Activated naive CD4-positive, alpha-beta T cell (primary cell): ENCODE measurements at places on chromosomes 6 and 20.
A peak's percentile ranks its signal among the peaks of the same experiment; 100 is the strongest.

GRCh38 chr6:99402448-99402847, 8.5 kb upstream of the COQ3 start:
- no peak for DNase-seq

DNA sequence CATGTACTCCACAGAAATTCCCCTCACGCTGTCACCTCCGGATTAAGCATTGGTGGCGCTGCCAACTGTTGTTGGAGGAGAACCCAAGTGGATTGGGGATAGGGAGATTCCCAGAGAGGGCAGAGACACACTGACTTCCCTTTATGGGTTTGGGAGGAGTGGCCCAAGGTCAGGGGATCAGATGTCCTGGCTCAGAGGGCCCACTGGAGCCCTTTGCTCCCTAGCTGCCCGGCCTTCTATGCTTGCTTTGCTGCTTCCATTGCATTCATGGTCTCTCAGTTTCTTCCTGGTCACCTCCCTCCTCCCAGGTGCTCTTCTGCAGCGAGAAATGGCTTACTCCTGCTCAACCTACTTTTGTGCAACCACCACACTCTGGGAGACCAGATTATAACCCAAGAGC, 14.3 kb downstream of the CUL9 start:
- no peak for DNase-seq

DNA sequence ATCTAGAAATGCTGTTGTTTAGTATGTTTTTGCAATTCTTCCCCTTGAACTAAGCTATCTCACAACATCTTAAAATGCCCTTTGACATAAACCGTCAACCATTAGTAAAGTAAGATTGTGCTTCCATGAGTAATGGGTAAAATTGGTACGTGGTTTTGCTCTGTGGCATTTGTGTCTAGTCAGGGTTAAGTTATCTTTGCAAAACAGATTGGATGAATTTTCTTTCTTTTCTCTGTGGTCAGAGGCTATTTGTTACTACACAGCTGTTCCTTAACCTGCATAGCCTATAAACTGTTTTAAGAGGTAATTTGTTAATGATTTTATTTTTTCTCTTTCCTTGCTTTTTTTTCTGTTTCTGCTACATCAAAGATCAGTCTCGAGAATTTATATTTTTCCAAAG, 75.4 kb downstream of the RPP40 start:
- no peak for DNase-seq

DNA sequence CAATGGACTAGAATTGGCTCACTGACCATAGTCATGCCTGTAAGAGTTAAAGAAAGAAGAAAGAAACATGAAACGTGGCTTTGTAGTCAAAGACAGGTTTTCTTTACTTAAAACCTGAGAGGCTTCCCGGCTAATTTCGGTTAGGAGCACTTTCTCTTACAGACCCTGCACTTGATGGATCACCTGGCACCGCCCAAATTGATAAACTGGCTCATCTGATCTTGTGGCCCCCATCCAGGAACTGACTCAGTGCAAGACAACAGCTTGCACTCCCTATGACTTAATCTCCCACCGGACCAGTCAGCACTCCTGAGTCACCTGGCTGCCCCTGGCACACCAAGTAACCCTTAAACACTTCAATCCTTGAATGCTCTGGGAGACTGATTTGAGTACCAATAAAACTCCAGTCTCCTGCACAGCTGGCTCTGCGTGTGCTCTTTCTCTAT, 12.3 kb downstream of the TMEM14B start:
- DNase-seq, result no peak

- no peak for DNase-seq
Measured at GRCh38 chr6:148709577-148709976, 37.3 kb upstream of the UST start.

GRCh38 chr6:111686249-111686931, 80.7 kb upstream of the TRAF3IP2 start:
- no peak for DNase-seq

GRCh38 chr6:25971187-25971821, 8.7 kb downstream of the TRIM38 start:
- no peak for DNase-seq

GRCh38 chr20:35271904-35272303, 6.0 kb downstream of the MMP24OS start:
- no peak for DNase-seq

GRCh38 chr6:2581011-2581410, 169.7 kb downstream of the MYLK4 start:
- no peak for DNase-seq

GRCh38 chr6:106740287-106740686, 110.9 kb downstream of the QRSL1 start:
- DNase-seq, result no peak

DNA sequence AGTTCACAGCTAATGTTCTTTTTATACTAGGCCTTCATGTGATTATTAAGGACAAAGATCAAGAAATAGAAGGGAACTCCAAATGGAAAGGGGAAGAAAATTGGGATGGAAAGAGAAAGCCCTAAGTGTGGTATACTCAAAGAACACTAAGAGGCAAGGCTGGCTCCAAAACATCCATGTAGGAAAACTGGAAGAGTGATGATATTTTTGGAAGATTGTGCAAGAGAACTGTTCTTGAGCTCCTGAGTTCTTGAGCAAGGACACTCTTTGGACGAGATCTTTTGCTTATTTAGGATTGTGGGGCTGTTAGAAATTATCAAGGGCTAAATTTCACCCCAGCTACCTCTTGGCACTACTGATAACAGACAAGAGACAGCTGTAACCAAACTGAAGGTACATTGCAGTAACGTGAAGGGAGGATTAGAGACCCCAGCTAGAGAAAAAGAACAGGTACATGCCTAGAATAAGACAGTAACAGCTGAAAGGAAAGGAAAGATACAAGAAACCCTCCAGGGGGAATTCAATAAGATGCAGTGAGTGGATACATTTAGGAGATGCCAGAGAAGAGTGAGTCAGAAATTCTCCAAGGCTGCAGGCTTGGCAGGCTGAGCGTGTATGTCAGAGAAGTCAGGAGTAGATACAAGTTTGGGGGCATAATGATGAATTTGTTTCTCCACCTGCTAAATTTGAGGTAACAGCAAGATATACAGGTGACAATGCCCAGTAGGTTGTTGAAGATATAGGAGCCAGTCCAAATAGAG, 69.7 kb downstream of the CBLN4 start:
- no peak for DNase-seq

DNA sequence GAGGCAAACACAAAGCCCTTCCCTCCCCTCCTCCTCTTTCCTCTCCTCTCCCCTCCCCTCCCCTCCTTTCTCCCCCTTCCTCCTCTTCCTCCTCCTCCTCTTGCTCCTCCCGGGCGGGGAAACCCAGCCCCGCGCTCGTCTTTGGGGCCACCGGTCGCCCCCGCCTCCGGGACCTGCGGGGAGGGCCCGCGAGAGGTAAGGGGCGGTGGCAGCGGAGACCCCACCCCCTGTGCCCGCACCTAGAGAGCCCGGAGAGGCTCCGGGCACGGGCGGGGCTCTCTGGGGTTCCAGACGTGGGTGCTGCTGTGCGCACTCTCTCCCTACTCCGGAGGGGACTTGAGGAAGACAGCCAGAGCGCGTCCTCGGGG, at the start of gene RIN2:
RIN2 (plus strand) TSS at position 126 of the 368 bp plus-strand sequence. CDS start 131,344 bp downstream, outside the sequence.
- DNase-seq, result no peak

- no peak for DNase-seq
Measured at GRCh38 chr6:116665464-116665863, 3.1 kb downstream of the ZUP1 start.

DNA sequence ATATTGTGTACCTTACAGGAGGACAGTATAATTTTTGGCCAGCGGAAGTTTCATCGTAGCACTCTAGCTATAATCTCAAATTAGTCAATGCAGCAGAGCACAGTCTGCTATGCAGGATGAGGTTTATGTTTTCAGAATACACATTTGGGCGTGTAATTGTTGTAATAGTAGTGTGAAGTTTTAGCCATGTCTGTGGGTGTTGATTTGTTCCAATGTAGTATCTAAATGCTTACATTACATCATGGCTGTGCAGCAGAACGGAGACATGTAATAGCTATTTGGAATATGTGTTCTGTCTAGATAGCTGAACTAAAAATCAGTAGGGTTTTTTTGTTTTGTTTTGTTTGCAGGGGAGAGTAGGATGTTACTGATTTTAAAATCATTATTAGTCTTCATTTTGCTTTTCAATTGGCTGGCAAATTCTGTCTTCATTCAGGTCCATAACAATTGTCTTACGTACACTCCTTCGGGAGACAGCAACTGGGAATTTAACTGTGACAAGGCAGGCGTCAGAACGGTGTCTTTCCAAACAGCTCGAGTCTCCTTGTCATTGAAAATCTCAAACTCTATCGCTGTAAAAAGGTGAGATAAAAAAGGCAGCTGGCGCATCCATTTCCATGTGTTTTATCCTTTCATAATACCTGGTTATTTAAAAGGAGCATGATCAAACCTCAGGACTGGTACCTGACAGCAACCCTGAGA, 65.1 kb upstream of the CDH4 start:
- DNase-seq, result no peak

GRCh38 chr6:16769986-16770376, 8.7 kb upstream of the ATXN1 start:
- DNase-seq, result no peak

- DNase-seq, result peak; percentile 3
Measured at GRCh38 chr6:138593124-138593877, 94.0 kb upstream of the NHSL1 start.

- DNase-seq, result no peak
Measured at GRCh38 chr6:83006270-83006905, 59.3 kb downstream of the UBE3D start.

- DNase-seq, result no peak
Measured at GRCh38 chr20:35766843-35767242, 5.0 kb upstream of the PHF20 start.

DNA sequence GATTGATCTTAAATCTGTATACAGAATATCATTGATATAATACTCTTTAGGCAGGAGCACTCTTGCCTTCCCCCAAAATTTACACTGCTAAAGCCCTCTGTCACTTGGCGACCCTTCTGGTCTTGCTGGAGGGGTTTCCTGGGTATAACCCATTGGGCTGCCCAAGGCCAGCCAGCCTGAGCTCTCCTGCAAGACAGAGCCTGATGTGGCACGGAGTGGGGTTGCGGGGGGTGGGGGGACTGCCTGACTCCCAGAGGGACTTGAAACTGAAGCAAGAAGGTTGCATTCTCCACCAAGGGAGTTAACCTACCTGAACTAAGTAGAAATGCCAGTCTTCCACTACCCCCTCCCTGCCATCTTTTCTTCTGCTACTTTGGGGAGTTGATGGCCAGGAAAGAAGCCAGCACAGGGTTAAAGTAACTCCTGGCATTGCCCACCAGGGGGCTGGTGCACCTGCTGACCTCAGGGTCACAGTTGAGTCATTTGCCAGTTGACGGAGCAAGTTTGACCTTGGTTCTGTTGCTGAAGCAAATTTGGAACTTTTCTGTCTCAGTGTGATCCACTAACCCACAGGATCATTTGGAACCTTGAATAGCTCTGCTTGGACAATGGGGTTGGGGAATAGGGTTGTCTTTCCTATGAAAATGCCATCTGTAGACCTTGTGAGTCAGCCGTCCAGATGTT, 79.4 kb downstream of the ASXL1 start:
- DNase-seq, result no peak

GRCh38 chr6:39770446-39770845, 21.7 kb upstream of the DAAM2 start:
- DNase-seq, result no peak

GRCh38 chr6:117666881-117667280, 8.4 kb upstream of the NUS1 start:
- DNase-seq, result no peak

DNA sequence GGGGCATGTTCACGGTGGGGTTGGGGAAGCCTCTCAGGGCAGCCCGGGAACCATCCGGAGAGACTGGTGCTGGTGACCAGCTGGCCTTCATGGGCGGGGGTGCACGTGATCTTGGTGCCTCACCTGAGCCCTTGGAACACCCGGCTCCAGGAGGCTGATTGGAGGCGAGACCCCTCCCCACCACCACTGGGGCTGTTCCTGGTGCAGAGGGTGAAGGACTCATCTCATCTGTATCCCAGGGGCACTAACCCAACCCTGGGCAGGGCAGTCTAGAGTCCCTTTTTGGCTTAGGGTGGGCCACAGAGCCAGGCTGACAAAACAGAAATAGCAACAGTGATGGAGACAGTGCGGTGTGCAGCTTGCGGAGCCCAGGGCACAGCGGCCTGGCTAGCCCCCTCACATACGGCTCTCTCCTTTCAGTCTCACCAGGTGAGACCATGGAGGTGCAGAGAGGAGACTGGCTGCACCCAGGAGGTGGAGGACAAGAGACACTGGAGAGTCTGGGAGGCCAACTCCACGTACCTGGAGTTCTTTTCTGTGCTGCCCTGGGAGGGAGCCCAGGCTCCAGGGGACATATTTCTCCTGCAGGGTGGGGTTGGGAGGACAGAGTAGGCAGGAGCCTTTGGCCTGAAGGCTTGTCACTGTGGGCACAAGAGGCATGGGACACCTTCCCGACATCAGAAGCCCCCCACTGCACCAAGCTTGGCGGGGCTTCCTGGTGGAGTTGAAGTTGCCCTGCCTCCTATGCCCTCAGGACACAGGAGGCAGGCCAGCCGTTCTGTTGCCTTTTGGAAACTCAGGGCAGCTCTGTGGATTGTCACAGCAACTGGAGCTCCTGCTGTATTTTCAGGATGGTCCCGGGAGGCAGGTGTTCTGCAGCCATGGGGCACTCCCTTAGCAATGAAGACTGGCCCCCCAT, 106.0 kb downstream of the SYCP2 start:
- DNase-seq, result no peak

- DNase-seq, result no peak
Measured at GRCh38 chr6:142222022-142222421, 75.0 kb downstream of the VTA1 start.

- DNase-seq, result no peak
Measured at GRCh38 chr6:164072240-164072666, 657.7 kb downstream of the QKI start.

DNA sequence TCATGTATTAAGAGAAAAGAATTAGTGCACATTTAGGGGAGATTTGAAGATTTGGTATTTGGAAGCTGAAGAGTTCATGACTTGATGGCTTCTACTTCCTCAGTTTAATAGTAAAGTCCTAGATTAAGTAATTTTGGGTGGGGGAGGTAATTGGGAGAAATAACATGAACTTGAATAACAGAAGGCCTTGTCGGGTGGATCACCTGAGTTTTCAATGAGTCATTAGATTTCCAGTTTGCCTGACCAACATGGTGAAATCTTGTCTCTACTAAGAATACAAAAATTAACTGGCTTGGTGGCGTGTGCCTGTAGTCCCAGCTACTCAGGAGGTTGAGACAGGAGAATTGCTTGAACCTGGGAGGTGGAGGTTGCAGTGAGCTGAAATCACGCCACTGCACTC, 181.0 kb downstream of the GJA1 start:
- DNase-seq, result no peak

DNA sequence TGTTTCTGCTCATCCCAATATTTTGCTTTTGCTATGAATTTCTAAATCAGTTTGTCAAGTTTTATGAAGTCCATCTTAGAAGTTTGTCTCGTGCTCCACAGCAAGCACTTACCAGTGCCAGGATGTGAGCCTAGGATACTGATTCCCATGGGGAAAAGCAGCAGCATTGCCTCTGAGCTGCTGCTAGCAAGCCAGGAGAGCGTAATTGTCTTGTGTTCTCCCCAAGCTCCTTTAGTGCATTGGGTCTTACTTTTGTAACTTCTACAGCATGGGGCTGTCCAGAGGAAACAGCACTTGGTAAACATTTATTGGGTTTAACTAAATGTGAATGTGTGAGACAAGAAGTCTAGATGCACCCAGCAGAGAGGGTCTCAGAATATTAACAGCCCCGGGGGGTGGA, 76.1 kb downstream of the RNF182 start:
- no peak for DNase-seq
